Mesothelial cell of epicardium (in vitro differentiated cells): ENCODE measurements at places on chromosomes 11 and 22.

GRCh38 chr11:10696468-10697322 is 3.1 kb upstream of the IRAG1 start:
- DNase-seq: no peak

DNA sequence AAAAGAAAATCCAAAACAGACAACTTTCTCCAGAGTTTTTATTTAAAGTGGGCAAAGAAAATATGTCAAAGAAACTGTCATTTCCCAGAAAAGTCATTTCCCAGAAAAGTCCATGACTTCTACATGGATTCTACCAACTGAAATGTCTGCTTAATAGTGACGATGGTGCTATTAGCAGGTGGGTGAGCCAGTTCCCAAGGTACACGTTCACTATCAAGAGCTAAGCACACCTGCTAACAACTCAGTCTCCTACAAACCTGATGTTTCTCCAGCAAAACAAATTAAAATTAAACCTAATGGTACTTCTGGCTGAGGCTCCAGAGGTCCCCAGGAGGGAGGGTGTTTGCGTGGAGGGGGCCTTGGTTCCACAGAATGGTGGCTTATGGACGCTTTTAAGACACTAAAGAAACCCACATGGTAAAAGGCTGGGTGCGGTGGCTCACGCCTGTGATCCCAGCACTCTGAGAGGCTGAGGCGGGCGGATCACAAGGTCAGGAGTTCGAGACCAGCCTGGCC is 26.8 kb downstream of the POU2AF1 start:
- no peak for DNase-seq

- DNase-seq: peak; percentile 52
Measured at GRCh38 chr22:36781656-36782627, 6.0 kb upstream of the IFT27 start.

- DNase-seq: no peak
Measured at GRCh38 chr11:86678823-86679222, 6.4 kb upstream of the ME3 start.

- DNase-seq: peak; percentile 72
Measured at GRCh38 chr22:30206944-30207343, 39.6 kb downstream of the LIF start.

- no peak for DNase-seq
Measured at GRCh38 chr11:86067009-86067850, 1.7 kb downstream of the PICALM start.

- DNase-seq: no peak
Measured at GRCh38 chr11:38302564-38302963, 1704.5 kb upstream of the RAG2 start.

- DNase-seq: no peak
Measured at GRCh38 chr11:115084231-115084630, 405.9 kb downstream of the NXPE2 start.

DNA sequence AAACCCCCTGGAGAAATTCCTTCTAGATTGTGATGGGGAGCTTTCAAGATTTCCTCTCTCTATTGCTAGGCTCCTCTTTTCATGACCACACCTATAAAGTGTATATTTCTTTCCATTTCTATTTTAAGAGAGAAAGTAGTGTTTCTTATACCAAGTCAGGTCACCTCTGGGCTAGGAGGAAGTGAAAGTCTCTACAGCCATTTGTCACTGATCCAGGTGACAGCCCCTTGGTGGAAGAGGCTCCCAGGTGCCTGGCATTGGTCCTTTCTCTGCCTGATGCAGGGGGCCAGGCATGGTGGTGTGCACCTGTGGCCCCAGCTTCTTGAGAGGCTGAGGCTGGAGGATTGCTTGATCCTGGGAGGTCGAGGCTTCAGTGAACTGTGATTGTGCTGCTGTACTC is 64.7 kb downstream of the DHCR7 start:
- DNase-seq: no peak

DNA sequence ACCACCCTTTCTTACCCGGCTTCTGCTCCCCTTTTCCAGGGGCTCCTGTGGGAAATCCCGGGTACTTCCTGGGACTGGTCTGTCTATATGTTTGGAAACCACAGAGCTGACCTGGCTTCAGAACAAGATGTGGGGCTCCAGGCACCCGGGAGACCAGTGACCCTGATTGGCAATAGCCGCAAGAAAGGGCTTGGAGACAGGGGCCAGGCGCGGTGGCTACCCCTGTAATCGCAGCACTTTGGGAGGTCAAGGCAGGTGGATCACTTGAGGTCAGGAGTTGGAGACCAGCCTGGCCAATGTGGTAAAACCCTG is 3.2 kb upstream of the NEAT1 start:
- no peak for DNase-seq
